ENCODE measurements at places on chromosomes 1 and 21.

GRCh38 chr1:198597690-198598430 is 41.0 kb upstream of the PTPRC start:
- DNase-seq, result no peak

GRCh38 chr1:39398278-39399021 is 93.0 kb upstream of the BMP8A start:
- peak; percentile 20 for DNase-seq

- no peak for DNase-seq
Observed at GRCh38 chr21:21290751-21291150, 292.5 kb downstream of the NCAM2 start.

GRCh38 chr1:21931171-21932093 is 5.7 kb downstream of the HSPG2 start:
- no peak for DNase-seq

- no peak for DNase-seq
Observed at GRCh38 chr1:182952677-182953444, at the start of gene SHCBP1L. Gene SHCBP1L (minus strand): TSS chr1:182953166. CDS start chr1:182953133, 33 bp downstream.

GRCh38 chr1:154712166-154712810 is 104.3 kb upstream of the ADAR start:
- DNase-seq, result no peak

- DNase-seq, result no peak
Observed at GRCh38 chr1:10781137-10781536, 15.3 kb downstream of the CASZ1 start.

DNA sequence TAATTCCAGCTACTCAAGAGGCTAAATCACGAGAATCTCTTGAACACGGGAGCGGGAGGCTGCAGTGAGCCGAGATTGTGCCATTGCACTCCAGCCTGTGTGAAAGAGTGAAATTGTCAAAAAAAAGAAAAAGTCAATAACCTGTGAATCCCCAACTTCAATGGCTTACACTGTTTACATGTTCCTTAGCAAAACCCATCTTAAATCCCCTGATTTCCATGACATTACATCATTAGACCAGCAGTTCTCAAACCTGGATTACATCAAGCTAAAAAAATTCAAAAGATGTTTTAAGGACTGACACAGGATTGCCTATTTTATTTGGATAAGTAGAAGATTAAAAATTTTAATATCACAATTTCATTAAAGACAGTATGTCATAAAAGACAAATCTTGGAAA is 12.4 kb downstream of the GPBP1L1 start:
- DNase-seq, result no peak

- no peak for DNase-seq
Observed at GRCh38 chr21:36964827-36965719, 1.4 kb downstream of the HLCS start.

GRCh38 chr1:178798232-178798861 is 72.5 kb downstream of the ANGPTL1 start:
- no peak for DNase-seq

DNA sequence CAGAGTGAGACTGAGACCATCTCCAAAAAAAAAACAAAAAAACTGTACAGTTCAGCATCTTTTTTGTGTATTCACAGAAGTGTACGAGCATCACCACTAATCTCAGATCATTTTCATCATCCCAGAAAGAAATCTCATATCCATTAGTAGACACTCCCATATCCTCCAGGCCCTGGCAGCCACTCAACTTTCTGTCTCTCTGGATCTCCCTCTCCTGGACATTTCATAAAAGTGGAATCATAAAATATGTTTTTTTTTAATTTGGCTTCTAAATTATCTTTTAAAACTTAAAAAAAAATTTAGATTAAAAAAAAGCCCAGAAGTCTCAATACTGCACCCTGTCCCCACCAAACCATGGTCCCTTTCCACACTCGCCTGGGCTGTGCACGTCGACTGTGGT is 22.1 kb downstream of the RIPPLY3 start:
- DNase-seq, result no peak

DNA sequence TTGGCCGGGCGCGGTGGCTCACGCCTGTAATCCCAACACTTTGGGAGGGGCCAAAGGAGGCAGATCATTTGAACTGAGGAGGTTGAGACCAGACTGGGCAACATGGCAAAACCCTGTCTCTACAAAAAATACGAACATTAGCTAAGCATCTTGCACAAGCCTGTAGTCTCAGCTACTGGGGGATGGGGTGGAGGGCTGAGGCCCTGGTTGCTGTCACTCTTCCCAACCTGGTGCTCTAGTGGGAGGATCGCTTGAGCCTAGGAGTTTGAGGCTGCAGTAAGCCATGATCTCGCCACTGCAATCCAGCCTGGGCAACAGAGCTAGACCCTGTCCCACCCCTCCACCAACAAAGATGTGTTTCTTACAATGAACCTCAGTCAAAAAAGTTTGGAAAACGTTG is 2.8 kb downstream of the PHGDH start:
- DNase-seq, result no peak

DNA sequence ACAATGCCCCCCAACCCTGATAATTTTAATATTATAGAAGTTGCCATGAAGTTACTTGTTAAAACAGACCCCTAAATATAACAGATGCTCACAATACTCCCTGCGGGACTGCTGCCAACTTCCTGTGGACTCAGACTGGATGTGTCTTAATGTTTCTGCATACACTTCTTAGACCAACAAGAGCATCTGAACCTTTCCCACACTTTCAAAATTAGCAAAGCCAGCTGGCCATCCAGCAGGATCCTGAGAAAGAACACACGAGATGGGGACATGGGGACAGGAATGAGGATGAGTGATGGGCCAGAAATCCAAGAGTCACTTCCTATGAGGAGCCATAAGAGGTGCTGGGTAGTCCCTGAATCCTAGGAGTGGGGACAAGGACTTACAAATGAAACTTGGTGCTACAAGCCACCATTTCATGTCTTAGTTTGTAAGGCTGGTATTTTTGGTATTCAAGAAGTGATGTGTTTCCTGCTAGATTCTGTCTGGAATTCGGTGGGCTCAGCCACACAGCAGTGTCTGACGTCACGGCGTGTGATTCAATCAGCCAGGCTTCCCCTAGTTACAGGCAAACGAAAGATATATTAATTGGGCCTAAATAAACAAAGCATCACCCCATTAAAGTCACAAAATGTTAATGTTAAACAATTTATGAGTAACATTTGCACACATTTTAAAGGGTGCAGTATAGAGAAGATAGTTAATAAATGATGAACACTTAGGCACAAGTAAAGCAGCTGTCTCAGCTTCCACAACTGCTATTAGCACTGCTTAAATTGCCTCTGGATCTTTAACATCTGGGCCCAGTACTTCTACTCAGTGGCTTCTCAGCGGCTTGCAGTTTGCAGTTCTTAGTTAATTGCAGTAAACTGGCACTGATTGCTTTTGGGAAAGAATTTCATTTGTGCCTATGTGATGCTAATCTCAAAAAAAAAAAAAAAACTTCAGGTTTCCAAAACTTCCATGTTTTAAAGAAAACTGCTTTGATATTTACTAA is 41.2 kb upstream of the RGS8 start:
- DNase-seq, result no peak
